ENCODE measurements at places on chromosomes 2 and 18.

DNA sequence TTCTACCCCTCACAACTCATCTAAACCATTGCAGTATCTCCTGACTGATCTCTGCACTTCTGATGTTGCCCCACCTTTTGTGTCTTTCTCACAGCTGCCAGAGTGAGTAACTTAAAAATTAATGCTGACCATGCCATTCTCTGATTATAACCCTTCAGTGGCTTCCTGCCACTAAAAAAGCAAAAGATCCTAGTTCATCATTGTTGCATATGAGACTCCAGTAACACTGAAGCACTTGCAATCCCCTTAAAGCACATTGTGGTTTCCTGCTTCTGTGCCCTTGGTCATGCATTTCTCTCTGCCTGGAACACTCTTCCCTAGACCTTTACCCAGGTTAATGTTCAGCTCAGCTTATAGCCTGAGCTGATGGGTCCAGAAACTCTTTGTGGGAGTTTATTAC lies 95.1 kb upstream of the WDSUB1 start:
- no peak for DNase-seq
- H3K4me1 ChIP-seq, result no peaks in the 10 kb centered on the region
- no peak overlapping the region for H3K4me3 ChIP-seq
- H3K36me3 ChIP-seq, result peaks cover 7% of the 10 kb centered on the region
- no peaks in the 10 kb centered on the region for H3K27me3 ChIP-seq
- no peak overlapping the region for H3K27ac ChIP-seq

DNA sequence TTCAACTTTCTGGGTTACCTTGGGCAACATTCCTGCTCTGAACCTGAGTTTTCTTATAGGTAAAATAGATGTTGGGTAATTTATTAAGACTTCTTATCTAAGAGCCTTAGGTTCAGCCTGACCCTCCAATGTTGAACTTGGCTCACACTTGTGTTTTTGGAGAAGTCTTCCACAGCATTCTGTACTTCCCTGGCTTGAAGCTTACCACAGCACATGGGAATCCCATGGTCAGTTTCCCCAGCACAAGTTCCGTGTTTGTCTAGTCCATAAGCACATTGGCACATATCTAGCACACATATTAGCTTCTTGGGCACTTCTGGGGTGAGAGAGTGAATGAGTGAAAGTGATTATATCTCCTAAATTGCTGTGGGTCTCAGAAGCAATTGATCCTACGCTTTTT lies 782.5 kb upstream of the HS6ST1 start:
- DNase-seq, result no peak
- H3K36me3 ChIP-seq, result no peaks in the 10 kb centered on the region
- peaks cover 16% of the 10 kb centered on the region for H3K4me1 ChIP-seq
- no peaks in the 10 kb centered on the region for H3K27me3 ChIP-seq
- peak overlapping the region; percentile 47 for H3K27ac ChIP-seq
- no peak overlapping the region for H3K4me3 ChIP-seq

GRCh38 chr18:57744211-57744694 lies 58.9 kb downstream of the ATP8B1 start:
- DNase-seq, result no peak
- no peaks in the 10 kb centered on the region for H3K27me3 ChIP-seq
- H3K36me3 ChIP-seq, result no peaks in the 10 kb centered on the region
- no peak overlapping the region for H3K4me3 ChIP-seq
- H3K4me1 ChIP-seq, result peaks cover 4% of the 10 kb centered on the region

DNA sequence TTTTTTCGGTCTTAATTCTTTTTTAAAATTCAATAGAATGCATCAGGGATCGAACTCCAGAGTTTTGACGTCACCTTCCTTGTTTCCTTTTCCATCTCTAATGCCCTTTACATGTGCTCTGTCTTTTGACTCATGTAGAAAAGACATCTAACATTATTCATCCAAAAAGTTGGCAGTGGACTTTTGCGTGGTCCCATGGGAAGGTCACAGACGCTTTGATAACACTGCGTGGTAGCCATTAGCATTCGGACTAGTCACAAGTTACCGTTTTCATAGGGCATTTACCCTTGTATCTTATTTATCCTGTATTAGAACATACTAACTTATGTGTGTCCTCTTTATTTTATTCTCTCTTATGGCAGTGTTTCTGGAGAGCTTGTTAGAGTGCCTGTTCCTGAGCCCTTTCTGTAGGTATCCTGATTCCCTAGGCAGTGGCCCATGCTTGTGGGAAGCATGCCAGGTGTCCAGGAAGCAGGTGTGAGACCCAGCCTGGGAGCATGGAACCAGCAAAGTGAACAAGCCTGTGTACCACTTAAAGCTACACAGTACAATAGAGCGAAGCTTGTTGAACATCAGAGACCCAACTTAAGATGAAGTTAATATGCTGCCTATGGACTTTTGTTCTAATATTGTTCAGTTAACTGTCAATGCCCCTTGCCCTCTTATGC lies 73.6 kb upstream of the RBM44 start:
- H3K4me1 ChIP-seq, result peaks cover 27% of the 10 kb centered on the region
- no peak overlapping the region for H3K4me3 ChIP-seq
- H3K36me3 ChIP-seq, result no peaks in the 10 kb centered on the region

DNA sequence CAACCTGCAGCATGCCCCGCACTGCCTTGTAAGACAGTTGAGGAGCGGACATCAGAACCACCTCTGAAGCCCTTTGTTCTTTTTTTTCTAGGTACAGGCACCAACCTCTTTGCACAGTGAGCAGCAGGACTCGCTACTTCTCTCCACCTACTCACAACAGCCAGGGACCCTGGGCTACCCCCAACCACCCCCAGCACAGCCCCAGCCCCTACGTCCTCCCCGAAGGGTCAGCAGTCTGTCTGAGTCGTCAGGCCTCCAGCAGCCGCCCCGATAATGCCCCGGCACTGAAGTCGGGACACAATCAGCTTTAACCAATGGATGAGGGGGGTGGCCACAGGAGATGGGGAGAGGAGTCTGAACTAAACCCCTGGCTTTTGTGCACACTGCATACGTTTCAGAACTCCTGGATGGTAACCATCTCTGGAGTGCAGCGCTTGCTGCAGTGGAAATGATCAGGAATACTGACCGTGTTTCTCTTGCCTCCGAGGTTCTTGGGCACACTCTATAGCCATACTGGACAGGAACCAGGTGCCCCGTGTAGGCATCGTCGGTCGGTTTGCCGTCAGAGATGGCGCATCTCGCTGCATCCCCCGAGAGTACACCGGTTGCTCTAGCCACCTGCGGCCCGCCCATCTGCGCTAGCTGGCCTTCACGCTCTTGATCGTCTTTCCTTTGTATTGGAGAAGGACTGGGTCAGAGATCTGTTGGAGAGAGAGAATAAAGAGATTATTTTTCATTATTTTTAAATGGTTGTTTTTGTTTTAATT lies 6.6 kb upstream of the RPL31 start:
- no peaks in the 10 kb centered on the region for H3K36me3 ChIP-seq
- no peak overlapping the region for H3K27ac ChIP-seq
- no peaks in the 10 kb centered on the region for H3K4me1 ChIP-seq

- H3K4me3 ChIP-seq, result no peak overlapping the region
- no peaks in the 10 kb centered on the region for H3K27me3 ChIP-seq
- no peaks in the 10 kb centered on the region for H3K36me3 ChIP-seq
- H3K4me1 ChIP-seq, result peaks cover 69% of the 10 kb centered on the region
- peak; percentile 97 for DNase-seq
These were observed 193.1 kb downstream of the SH3RF3 start for GRCh38 chr2:109322111-109322510.

All from thyroid gland (tissue), 4 donors.